Hematopoietic multipotent progenitor cell treated with erythropoietin and hydrocortisone succinate and interleukin-3 and kit ligand, for 8 days (in vitro differentiated cells): ENCODE measurements at places on chromosomes 5 and 9.

DNA sequence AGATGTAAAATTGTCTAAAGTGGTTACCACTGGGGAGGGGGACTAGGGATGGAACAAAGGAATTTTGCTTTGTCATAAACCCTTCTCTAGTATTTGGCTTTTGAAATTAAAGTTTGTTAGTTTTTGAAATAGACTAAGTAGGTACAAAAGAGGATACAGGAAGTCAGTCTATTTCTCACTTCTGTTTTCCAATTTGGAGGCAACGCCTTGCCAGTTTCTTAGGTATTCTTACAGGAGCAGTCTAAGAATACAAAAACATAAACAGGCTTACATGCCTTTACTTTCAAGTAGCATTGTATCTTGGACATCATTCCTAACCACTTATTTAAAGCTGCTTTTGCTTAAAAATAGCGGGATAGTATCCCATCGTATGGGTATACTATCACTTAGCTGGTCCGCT, 34.4 kb downstream of the ALG2 start:
- no peak for DNase-seq

DNA sequence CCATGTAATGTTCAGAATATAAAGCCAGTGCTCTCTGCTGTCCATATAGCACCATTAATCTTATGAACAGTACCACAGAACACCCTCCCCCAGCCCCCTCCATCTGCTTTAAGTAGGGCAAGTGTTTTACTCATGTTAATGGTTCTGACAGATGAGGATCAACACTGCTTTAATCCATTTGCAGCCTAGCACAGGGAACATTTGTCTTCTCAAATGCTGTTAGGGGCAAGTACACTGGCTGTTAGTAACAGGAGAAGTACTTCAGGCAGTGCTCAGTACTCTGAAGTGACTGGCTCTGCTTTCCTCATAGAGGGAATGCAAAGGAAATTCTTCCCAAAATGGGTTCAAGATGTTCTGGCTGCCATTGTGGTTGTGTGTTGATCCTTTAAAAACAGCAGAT, 202.6 kb downstream of the DCP2 start:
- no peak for DNase-seq

GRCh38 chr5:607541-608428, 4.4 kb upstream of the CEP72 start:
- DNase-seq = no peak

DNA sequence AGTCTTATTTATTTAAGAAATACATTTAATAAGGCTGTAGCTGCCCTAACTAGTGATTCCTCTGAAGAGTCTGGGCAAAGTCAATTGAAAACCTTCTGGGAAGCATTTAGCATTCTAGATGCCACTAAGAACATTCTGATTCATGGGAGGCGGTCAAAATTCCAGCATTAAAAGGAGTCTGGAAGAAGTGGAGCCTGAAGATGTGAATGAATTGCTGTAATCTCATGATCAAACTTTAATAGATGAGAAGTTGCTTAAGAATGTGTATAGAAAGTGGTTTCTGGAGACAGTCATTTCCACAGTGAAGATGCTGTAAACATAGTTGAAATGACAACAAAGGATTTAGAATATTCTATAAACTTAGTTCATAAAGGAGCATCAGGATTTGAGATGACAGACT, 61.4 kb downstream of the WDR41 start:
- DNase-seq = no peak

- DNase-seq = no peak
Measured at GRCh38 chr5:140111859-140112551, 1.9 kb upstream of the PURA start.

- DNase-seq = no peak
Measured at GRCh38 chr9:98312365-98312764, 56.9 kb upstream of the TBC1D2 start.

DNA sequence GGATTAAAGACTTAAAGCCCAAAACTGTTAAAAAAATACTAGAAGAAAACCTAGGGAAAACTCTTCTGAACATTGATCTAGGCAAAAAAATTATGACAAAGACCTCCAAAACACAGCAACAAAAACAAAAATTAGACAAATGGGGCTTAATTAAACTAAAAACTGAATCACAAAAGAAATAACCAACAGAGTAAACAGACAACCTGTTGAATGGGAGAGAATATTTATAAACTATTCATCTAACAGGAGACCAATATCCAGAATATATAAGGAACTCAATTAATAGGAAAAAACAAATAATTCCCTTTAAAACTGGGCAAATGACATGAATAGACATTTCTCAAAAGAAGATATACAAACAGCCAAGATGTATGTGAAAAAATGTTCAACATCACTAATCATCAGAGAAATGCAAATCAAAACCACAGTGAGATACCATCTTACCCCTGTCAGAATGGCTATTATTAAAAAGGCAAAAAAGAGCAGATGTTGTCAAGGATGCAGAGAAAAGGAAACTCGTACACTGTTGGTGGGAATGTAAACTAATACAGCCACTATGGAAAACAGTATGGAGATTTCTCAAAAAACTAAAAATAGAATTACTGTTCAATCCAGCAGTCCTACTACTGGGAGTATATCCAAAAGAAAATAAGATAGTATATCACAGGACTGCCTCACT, 50.2 kb upstream of the TLX3 start:
- DNase-seq = no peak

DNA sequence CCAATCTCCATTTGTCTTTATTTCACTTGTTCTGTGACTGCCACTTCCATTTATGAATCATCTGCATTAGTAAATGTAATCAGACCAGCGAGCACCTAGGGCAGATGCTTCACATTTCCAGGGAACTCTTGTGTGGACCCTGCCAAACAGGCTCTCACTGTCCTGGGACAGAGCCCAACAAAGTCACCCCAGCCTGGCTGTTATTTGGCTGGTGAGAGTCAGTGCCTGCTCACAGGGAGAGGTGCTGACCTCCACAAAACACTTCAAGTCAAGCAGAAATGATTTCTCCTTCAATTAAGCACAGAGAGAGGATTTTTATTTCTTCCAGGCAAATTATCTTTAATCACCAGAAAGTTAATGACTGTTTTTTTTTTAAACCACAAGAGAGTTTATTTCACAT, 568.0 kb downstream of the MTRR start:
- DNase-seq = no peak

DNA sequence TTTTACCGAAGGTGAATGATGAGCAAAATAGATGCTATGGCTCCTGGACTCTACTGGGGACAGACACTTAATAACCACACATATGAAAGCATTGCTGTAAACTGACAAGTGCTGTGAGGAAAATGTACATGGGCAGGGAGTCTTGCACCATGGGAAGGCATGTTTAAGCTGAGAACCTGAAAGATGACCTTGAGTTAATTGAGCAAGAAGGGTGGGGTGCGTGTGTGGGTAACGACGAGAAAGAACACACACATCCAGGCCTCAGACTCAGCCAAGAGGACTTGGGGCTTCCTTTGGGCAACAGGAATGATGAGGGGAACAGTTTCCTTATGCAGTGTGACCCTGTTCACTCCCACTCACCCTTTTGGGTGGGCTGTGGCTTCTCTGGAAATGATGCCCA, 73.1 kb downstream of the HSPA4 start:
- DNase-seq = no peak

- DNase-seq = no peak
Measured at GRCh38 chr9:113998114-113998513, 80.0 kb downstream of the AMBP start.

DNA sequence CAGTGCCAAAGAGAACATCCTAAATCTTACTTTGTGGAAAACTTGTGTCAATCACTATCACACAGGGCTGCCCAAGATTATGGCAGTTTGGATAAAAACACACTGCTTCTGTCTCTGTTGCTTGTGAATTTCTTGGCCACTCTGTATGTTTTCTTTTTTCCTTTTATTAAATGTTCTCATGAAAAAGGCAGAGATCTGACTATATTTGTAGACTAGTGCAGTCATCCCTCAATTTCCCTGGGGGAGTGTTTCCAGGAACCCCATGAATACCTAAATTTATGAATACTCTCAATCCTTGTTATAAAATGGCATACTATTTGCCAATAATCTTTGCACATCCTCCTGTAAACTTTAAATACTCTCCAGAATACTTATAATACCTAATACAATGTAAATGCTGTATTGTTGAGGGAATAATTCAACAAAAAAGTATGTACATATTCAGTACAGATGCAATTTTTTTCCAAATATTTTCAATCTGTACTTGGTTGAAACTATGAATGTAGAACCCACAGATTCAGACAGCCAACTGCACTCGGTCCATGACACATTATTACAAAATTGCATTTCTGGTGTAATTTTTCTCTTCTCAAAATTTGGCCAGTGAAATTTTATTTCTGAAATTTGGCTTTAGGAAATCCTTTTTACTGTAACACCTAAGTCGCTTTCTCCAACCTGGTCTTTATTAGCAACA, 391.9 kb upstream of the PRR16 start:
- no peak for DNase-seq

- DNase-seq = no peak
Measured at GRCh38 chr5:135129307-135129706, 95.3 kb upstream of the PITX1 start.

- DNase-seq = no peak
Measured at GRCh38 chr9:37243588-37244345, 123.4 kb downstream of the ZCCHC7 start.

DNA sequence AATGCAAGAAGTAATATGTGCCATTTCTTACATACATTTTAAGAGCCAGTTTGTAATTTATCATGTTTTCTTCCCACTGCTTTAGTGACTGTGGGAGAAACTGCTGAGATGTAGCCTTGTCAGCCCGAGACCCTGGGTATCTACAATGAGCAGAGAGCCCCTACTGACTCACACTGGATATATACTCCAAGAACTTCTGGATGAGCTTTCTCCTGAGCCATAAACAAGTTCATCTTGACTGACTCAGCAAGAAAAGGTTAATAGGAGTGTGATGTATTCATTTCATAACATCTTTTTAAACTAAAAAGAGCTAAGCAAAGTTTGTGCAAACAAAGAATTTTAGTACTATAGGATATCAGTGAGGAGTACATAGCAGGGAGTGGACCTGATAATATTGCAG, 182.5 kb downstream of the EDIL3 start:
- DNase-seq = no peak

DNA sequence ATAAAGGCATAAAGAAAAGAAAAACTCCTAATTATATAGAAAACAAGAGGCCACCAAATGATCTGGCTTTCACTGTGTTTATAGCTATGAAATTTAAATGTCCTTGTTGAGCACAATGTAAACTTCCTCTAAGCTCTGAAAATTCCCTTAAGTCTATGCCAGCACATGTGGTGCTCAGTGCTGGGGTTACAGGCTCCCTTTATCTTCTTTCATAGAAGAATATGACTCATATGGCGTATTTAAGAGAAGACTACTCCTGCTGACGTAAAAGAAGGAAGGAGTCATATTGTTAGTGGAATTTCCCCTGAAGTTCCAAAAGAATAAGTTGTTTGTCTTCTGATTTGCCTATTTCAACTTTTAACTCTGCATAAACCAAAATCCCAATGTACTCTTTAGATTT, 30.4 kb downstream of the RNF145 start:
- DNase-seq = peak; percentile 35

DNA sequence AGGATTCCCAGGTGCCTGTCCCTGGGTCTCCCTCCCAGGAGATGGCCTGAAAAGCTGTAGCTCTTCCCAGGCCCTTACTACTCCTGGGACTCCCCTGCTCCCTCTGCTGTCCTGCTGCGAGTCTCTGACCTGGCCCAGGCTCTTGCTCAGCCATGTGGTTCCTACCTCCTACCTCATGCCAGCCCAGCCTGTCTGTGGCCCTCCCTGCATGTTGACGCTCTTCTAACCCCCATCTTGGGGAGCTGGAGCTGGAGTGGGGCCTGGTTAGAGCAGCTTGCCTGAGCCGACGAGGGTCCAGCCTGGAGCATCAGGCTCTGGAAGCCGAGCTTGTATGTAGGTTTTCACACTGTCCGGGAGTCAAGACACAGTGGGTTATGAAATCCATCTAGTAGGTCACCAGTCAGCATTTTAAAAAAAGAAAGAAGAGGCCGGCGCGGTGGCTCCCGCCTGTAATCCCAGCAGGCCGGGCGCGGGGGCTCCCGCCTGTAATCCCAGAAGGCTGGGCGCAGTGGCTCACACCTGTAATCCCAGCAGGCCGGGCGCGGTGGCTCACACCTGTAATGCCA, 244.4 kb downstream of the FANCC start:
- no peak for DNase-seq

DNA sequence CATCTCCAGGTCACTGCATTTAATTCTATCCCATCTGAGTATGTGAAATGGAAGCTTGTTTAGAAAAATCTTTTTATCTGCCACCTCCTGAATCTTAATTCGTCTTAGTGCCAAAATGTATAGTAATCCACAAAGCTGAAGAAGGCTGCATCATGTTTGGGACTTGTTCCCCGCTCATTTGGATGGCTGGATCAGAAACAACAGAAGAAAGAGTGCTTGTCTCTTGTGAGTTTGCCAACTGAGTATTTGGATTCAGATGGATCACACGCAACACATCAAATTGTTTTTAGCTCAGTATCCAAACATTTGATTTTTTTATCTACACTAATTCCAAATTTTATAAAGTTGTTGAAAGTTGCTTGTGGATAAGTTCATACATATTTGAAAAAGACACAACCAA, 197.2 kb upstream of the PAPPA start:
- DNase-seq = no peak

DNA sequence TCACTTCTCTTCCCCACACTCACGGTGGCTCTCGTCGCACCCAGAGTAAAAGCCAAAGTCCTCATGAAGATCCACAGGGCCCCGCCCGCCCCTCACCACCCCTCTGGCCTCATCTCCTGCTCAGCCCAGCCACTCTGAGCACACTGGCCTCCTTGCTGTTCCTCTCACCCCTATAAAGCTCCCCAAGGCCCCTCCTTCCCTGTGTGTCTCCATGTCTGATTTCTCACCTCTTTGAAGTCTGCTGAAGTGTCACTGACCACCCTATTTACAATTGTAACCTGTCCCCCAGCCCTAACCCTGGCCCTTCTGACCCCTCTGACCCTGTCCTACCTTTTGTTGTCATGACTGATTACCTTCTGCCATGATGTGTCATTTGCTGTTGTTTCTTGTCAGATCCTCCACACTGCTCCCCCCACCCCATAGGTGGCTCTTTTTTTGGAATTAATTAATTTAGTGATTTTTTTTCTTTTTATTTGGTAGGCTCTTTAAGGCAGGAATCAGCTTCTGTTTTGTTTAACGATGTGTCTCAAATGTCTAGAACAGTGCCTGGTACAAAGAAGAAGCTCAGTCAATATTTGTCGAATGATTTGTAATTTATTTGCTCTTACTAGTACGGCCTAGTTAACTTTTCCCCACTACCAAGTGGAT, 90.2 kb downstream of the IQGAP2 start:
- no peak for DNase-seq

DNA sequence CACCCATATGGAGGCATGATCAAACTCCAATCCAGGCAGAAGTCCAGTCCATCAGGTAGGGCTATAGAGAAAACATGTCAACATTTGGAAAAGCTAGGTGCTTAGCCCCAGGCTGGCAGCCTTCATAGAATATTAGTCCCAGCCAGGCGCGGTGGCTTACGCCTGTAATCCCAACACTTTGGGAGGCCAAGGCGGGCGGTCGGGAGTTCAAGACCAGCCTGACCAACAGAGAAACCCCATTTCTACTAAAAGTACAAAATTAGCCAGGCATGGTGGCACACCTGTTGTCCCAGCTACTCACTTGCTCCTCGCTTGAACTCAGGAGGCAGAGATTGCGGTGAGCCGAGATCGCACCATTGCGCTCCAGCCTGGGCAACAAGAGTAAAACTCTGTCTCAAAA, 285.7 kb downstream of the MARCHF11 start:
- no peak for DNase-seq

GRCh38 chr9:18614116-18614515, 140.2 kb downstream of the ADAMTSL1 start:
- DNase-seq = no peak
